ENCODE measurements at places on chromosomes 5 and 9. TPM values are rescaled to one million over a fixed set of nuclear protein-coding genes. Genes with fewer than 3 reads are reported as not detected.

Gene RANBP3L
- total RNA-seq: 0.60 TPM

Gene ANKRD34B
- total RNA-seq: not detected

Gene AQP7
- total RNA-seq: not detected

Gene PFN3
- not detected for total RNA-seq

Gene STING1
- total RNA-seq: 14.2 TPM

Gene GOLM1
- 106 TPM for total RNA-seq

Gene FOXD1
- 10.7 TPM for total RNA-seq

Gene UBQLN1
- total RNA-seq: 172 TPM

Gene PTGDS
- total RNA-seq: 21.4 TPM

Gene AIF1L
- total RNA-seq: 0.30 TPM

Gene DAP
- total RNA-seq: 67.4 TPM

Gene ENTPD2
- total RNA-seq: not detected

Gene QRFP
- total RNA-seq: not detected

Gene DAPK1
- total RNA-seq: 12.5 TPM

Gene SLC34A1
- total RNA-seq: not detected

Gene RUFY1
- total RNA-seq: 63.3 TPM

Gene MGAT4B
- total RNA-seq: 261 TPM

Gene FBN2
- 217 TPM for total RNA-seq

Gene ENG
- 31.6 TPM for total RNA-seq

Gene ARL14EPL
- not detected for total RNA-seq

Gene HMGCS1
- 189 TPM for total RNA-seq

Gene WDR55
- total RNA-seq: 19.3 TPM

Gene GALT
- 19.7 TPM for total RNA-seq

Gene INVS
- 31.4 TPM for total RNA-seq

Gene MEF2C
- 10.1 TPM for total RNA-seq

Gene INSL4
- not detected for total RNA-seq

Gene PCDHB8
- total RNA-seq: 0.89 TPM

Gene CDX1
- not detected for total RNA-seq

Gene PAPPA
- 211 TPM for total RNA-seq

Gene SH3GL2
- total RNA-seq: not detected

Gene ABCA1
- 198 TPM for total RNA-seq

Gene SLC27A6
- total RNA-seq: under 0.01 TPM

Gene PCA3
- total RNA-seq: not detected

Gene IL13
- not detected for total RNA-seq

Gene ADAMTS12
- total RNA-seq: 179 TPM

Gene FAM78A
- 0.74 TPM for total RNA-seq

Gene CYLC2
- not detected for total RNA-seq

Gene ARL10
- total RNA-seq: 23.8 TPM

Gene PRLR
- total RNA-seq: 0.89 TPM

Gene GRM6
- not detected for total RNA-seq

Gene STKLD1
- 0.59 TPM for total RNA-seq

Gene BTNL3
- not detected for total RNA-seq
